ENCODE measurements at places on chromosomes 6 and 20.
A peak's percentile ranks its signal among the peaks of the same experiment; 100 is the strongest.

GRCh38 chr20:63811491-63811875 lies 19.6 kb downstream of the ZBTB46 start:
- no peak for DNase-seq

DNA sequence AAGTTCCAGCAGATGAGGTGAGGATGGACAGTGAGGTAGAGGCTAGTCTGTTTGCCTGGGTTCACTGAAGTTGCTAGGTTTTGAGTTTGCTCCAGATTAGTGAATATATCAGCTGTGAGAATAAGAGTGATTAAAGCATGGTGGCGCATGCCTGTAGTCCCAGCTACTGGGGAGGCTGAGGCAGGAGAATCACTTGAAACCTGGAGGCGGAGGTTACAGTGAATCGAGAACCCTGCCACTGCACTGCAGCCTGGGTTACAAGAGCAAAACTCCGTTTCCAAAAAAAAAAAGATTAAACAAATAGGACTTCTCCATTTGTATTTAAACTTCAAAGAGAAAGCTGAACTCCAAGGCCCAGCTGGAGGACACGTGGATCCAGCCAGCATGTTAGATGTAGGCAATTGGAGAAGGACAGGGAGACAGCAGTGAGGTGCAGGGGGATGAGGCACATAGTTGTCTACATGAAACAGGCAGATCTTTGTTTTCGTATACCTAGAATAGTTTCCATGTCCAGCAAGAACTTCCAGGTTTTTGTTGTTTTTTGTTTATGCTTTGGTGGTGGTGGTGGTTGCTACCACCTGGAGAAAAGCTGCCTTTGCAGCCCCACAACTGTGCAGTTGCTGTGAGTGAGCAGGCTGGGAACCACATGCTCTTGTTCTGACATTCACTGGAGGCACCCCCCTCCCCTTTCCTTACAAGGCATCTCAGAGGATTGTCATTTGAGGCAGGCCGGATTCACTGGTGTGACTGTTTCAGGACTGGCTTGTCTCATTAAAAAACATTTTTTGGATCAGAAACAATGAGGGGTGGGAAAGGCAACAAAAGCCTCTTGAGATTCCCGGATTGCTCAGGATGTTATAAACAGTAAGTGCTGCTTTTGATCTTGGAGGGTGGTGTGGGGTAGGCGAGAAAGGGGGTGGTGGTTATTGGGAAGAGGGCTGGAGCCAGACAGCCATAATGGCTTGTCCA lies 72.3 kb downstream of the JARID2 start:
- DNase-seq, result no peak

- DNase-seq, result no peak
These were observed 27.1 kb upstream of the RIPK1 start for GRCh38 chr6:3041147-3041546.

GRCh38 chr20:54127855-54128574 lies 45.8 kb downstream of the CYP24A1 start:
- DNase-seq, result no peak

GRCh38 chr6:108550256-108550655 lies 10.5 kb upstream of the FOXO3 start:
- no peak for DNase-seq

DNA sequence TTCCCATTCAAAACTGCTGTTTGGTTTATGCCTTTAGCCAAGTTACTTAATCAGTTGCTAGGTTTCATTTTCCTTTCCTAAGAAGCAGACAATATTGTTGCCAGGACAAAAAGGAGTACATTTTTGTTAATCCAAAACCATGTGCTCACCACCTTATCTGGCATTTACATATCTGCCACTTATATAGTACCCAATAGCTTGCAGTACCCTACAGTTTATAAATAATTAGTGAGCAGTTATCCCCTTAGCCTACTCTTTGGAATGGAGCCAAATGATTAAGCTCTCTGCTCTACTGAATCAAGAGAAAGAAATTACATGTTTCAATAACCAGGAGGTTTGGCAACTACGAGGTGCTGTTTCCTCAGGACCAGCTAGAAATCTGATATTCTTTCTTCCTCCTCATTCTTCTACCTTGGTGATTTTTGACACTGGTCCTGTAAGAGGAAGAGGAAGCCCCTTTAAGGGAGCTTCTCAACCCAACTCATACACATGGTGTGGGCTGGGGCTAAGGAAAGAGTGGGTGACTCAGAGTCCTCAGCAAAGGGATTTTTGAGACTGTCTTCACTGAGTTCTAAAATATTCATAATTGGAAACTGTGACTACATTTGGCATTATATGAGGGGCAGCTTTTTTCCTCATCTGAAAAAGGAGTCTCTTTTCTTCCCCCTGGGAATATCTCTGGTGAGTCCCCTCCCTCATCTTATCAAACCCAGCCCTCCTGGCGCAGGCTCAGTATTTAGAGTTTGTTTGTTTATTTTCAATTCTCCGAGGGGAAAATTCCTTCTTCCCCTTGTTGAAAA lies 1.5 kb downstream of the ZNFX1 start:
- peak; percentile 52 for DNase-seq

DNA sequence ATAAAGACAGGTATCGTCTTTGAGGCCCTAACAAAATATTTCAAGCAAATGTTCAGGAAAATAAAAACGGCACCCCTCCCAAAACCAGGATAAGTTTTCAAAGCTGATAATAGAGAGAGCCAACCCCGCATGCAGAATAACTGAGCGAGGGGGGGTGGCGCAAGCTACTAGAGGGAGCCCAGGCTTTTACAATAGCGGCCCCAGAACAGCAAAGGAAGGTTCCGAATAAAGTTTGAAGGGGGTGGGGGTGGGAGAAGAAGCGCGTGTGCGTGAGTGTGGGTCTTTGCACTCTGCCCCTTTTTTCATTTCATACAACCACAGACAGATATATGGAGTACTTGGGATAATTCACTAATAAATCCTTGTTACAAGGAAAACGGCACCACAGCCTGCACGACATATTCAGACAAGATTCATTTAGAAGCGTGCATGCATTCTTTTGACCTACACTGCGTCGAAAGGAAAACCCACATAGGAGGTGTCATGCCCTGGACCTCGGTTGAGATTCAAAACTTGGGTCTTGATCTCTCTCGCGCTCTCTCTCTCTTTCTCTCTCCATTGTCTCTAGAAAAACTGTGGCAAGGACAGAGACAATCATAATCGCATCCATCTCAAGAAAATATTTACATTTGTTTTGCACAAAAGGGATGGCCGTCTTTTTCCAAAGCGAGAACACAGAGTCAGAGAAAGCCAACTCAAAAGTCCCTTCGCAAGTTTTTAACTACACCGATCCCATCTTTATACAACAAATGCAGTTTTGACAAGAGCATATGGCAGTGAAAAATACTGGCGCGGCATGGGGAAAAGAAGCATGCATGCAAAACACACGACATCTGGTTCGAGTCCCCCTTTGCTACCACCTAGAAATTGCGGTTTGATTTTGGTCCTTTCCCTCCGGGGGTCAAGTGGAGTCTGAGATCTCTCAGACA lies 1.6 kb downstream of the OLIG3 start:
- DNase-seq, result no peak
